ENCODE measurements at places on chromosomes 12 and 14.

- peak; percentile 41 for DNase-seq
Observed at GRCh38 chr14:42110167-42110566, 503.5 kb downstream of the LRFN5 start.

DNA sequence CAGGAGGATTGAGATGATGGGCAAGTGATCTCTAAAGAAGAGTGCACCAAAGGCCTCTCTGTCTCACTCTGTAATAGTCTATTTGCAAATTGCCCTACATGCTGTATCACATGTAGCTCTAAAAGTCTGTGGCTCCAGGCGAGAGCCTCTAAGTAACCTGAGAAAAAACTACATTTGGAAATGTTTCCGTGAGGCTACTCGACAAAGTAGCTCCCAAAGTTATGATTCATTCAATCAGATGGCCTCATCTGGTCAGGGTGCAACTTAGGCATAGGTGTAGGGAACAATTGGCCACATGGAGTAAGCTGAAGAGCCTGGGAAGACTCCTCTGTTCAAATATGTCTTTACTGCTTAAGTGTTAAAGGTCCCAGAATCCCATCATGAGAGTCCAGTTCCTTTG, 155.4 kb upstream of the PLEKHG7 start:
- no peak for DNase-seq

DNA sequence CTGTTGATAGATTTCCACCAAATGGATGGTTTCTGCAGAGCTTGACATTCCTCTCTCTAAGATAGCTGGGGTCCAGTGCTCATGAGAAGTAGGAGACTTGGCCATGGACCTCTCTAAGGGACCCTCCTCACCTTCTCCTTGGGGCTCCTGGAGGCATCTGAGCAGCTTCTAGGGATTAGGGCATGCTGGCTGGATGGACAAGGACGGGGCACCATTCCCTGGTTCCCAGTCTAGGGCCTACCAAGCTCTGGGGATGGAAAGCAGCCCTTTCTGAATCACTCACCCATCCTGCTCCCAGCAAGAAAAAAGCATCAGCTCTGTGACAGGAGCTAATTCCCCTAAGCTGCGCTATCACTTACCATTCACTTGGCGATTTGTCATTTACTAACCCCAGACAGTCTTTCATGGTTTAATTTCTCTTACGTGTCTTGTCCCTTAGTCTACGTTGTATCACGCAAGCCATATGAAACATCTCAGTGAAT, 39.5 kb downstream of the VWF start:
- no peak for DNase-seq

DNA sequence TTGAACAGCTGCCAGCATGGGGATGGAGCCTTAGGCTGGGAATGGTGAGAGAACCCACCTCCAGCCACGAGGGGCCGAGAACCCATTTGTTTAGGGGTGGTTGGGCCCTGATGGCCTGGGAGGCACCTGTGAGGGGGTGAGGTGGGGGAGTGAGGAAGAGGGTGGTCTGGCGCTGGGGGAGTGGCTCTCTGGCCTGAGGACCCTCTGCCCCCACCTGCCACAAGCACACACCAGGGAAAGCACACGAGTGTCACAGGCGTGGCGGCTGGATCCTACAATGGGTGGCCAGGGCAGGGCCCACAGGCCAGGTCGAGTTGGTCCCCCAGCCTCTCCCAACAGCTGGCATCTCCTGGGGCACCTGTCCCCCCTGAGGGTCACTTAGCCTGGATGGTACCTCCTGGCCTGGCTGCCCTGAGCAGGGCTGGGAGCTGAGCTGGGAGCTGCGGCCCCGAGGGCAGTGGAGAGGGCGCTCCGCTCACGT, 340.5 kb downstream of the TMEM121 start:
- DNase-seq: no peak

DNA sequence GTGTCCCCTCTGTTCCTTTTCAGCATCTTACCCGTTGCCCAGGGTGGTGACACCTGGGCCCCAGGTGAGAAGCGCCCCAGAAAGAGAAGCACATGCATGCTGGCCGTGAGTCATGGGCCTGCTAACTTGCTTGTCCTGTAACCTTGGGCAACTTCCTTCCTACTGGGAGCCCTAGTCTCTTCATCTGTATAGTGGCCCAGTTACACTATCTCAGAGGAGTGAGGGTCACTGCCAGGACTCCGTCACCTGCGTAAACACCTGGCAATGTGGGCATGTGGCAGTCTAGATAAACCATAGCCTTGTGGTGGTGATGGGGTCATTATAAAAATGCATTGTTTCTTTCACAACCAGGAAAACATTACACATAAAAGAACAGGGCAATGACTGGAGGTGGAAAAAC, 125.2 kb downstream of the SLC25A47 start:
- no peak for DNase-seq

DNA sequence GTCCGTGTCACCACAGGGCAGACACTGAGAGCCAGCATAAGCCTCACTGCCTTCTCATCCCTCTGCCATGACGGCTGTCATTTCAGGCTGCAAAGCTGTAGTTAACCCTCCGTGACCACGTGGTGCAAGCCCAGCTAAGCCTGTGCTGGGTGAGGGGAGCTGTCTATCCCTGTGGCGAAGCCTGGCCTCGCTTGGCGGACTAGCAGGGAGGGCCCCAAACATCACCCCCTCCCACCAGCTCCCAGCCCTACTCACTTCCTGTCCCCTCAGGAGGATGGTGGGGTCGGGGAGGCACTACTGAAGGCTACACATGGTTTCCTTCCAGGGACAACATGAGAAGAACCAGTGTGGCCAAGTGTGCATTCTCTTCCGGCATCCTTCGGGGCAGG, 88.2 kb downstream of the CHGA start:
- no peak for DNase-seq

DNA sequence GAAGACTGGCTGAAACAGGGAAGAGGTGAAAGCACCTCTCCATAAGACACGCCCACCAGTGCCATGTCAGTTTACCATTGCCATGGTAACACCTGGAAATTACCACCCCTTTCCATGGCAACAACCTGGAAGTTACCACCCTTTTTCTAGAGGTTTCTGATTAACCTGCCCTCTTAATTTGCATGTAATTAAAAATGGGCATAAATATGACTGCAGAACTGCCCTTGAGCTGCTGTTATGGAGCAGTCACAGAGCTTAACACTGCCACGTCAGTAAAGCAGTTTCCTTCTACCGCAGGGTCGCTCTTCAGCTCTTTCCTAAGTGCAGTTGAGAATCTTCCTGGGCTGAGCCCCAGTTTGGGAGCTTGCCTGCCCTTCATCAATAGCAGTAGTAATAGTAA, 55.2 kb downstream of the RASSF3 start:
- DNase-seq: no peak

GRCh38 chr12:62692884-62693283, 226.3 kb downstream of the MON2 start:
- peak; percentile 68 for DNase-seq

DNA sequence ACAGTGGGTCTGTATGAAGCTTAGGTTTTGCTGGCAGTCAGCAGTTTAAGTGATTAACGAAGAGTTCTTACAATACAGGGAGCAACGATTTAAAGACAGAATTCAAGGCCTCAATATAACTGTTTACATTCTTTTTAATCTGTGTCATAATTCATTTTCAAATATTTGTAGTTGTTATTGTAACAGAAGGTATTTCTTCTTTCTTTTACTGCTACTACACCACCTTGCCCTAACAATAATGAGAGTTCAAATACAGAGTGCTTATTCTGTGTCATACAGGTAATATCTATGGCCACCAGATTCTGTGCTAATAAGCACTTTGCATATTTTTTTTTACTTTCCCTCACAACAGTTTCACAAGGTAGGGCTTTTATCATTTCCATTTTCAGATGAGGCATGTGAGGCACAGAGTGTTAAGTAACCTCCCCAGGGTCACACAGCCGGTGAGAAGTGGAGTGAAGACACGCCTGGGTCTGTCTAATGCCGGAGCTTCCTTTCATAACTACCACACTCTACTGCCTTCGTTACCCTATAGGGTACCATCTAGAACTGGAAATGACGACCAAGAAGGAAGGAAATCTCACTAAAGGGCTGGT, 81.9 kb downstream of the PELI2 start:
- DNase-seq: peak; percentile 70

- peak; percentile 53 for DNase-seq
Observed at GRCh38 chr12:11746024-11746771, 96.7 kb downstream of the ETV6 start.

DNA sequence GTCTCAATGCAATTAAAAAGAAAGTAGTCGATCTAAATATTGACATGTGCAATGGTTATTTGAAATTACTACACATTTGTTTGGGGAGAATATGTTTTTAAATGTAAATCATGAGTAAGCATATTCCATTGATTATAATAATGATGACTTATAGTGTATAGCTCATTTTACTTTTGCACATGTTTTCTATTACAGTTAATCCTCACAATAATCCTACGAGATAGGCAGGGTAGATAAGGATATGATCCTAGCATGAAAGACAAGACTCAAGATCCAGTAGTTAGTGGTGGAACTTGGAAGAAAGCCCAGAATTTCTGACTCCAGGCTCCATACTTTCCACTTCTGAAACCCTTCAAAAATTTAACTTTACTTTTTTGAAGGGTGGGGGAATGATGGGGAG, 94.0 kb downstream of the NAV3 start:
- no peak for DNase-seq

- peak; percentile 89 for DNase-seq
Observed at GRCh38 chr12:41521872-41522379, 333.8 kb downstream of the PDZRN4 start.

GRCh38 chr14:68747393-68747792, 45.5 kb downstream of the ZFP36L1 start:
- no peak for DNase-seq

- no peak for DNase-seq
Observed at GRCh38 chr12:62604871-62605270, 138.2 kb downstream of the MON2 start.

- DNase-seq: peak; percentile 75
Observed at GRCh38 chr14:79596551-79596950, 614.8 kb downstream of the DIO2 start.

Measured in HCEC 1CT (cell line).